Activated gamma-delta T cell treated with anti-CD3 and anti-CD28 coated beads, Interleukin-2, amount 50 U/mL, for 16 hours (primary cell): ENCODE measurements at places on chromosomes 6 and 20.
A peak's percentile ranks its signal among the peaks of the same experiment; 100 is the strongest.

- DNase-seq, result no peak
These were observed 141.6 kb upstream of the SLC24A3 start for GRCh38 chr20:19070681-19071445.

GRCh38 chr6:124029567-124029966 is 225.9 kb downstream of the NKAIN2 start:
- no peak for DNase-seq

GRCh38 chr20:49843139-49843538 is 30.5 kb downstream of the SLC9A8 start:
- DNase-seq, result no peak

DNA sequence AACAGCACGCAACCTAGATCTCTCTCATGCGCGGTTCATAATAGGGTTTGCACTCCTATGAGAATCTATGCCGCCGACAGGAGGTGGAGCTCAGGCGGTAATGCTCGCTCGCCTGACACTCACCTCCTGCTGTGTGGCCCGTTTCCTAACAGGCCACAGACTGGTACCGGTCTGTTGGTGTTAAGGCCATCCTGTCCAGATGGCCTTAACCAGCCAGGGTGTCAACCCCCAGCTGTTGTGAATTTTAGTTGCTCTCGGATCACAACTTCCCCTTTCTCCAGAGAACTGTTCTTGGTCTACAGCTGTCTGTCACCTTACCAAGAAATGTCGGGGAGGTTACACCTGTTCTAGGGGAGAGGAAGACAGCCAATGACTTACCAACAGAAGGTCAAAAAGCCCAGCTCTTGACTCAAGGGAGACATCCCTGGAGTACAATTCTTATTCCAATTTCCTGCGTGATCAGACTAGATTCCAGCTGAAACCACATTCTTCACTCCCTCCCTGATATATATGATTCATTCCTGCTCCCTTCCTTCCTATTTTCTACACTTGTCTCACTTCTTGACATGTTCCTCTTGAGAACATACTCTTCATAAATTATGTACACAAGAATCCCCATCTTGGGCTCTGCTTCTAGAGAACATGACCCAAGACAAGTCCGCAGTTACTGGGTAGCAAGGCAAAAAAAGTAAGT is 23.1 kb upstream of the DNAAF9 start:
- no peak for DNase-seq

DNA sequence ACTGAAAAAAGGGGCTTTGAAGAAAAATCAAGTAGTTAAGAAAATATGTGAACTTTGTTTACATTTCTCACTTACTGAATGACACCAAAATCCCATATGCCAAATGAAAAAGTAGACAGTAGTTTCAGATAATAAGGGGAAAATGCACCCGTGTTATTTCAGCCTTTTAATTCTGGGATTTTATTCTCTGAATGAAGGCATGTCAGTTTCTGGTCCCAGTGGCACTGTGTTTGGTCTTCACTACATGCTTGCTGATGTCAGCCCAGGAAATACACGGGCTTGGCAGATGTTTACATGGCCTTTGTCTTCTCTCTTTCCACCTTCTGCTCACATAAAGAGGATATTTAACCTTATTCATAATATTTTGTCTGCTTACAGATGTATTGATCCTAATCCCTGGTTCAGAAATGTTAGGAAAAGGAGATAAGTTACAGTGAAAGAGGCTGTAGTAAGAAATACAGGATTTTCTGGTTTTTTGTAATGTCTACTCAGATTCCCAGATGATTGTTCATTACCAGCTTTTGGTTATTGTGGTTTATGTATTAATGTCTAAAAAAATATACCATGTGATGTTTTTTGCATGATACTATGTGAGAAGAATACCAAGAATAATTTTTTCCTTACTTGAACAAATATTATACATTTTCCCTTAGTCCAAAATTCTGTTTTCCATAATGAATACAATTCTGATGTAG is 27.7 kb downstream of the DSE start:
- no peak for DNase-seq

DNA sequence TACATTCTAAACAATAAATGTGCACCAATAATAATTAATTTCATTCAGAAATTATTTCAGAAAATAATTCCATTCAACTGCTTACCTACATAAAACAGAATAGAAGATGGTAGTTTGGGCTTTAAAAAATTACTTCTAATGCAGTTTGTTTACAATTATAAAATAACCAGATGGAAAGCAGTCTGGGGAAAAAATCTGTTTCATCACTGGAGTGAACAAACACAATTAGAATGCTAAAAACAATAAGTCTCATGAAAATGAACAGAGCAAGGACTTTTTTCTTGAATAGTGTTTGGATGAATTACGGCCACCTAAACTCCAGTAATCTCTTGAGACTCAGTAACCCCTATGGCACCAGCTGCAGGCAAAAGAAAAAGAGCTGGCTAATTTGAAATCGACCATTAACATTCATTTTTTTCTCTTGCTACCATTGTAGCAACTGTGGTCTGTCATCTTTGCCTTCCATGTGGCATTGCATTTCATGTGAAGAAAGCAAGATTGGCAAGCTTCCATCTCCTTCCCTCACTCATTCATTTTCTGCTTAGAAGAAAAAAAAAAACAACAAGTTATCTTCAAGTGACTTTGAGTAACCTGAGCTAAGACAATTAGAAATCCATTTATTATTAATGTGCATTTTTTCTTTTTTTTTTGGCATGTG is 88.4 kb upstream of the CEP85L start:
- no peak for DNase-seq

DNA sequence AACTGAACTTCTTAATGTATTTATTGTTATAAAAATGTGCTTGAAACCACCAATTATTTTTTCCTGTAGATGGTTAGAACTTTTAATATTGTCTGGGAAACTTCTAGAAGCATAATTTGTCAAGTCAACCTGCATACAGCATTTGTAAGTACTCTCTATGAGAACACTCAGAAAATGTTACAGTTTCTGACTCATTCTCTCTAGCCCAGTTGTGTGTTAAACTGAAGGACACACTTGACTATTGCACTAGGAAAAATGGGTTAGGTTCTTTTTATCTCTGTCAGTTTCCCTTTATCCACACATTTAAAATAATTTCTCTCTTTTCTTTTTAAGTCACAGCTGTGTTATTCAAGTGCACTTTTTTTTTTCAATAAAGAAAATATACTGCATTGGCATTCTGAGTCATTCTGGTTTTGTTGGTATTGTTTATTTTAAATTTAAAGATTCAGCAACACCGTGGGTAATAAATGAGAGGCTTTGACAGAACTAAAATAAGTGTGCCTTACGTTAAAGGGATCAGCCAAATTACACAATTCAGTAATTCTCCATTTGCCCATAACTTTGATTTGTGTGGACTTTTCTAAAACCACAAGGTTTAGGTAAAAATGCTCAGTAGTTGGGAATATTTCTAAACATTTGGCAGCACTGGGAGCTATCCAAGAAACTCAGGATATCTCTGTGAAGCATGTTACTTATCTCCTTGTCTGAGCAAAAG is 50.7 kb downstream of the OPN5 start:
- DNase-seq, result no peak

GRCh38 chr6:45445749-45446549 is 68.2 kb upstream of the SUPT3H start:
- no peak for DNase-seq

DNA sequence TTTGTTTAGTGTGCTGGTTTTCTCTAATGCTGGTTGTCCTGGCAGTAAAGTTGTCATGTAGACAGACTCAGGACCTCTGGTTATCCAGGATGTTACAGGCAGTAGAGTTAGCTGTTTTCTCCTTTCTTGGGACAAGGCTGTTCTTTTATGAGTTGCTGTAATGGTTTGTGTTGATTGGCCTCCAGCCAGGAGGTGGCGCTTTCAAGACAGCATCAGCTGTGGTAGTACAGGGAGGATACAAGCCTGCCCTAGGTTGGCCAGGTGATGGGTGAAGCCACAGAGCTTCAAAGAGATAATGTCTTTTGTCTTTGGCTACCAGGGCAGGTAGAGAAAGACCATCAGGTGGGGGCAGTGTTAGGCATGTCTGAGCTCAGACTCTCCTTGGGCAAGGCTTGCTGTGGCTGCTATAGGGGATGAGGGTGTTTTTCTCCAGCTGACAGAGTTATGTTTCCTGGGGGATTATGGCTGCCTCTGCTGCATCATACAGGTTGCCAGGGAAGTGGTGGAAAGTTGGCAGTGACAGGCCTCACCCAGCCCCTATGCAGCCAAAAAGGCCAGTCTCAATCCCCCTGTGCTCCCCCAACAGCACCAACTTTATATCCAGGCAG is 127.2 kb upstream of the TAB2 start:
- DNase-seq, result peak; percentile 20

DNA sequence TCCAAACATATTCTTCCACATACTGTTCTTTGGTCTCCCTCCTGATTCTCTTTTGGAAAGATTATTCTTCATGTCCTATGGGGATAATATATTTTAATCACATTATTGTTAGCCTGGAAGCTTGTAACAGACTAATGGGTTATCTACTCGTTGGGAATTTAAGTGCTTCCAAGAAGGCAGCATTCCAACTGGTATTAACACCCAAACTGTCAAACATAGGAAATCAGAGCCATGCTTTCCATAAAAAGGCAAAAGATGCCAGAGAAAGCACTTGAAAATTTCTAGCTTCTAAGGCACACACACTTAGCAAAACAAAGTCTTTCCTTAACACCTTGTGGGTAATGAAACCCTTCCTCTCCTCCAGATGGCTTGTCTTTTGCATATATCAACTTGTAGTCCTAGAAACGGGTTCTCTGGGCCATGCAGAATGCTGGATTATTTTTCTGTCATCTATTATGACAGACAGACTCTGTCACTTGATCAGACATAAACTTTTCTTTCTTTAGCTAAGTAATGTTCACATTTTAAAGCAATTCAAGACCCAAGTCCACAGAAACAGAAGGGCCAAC is 41.5 kb downstream of the B4GALT5 start:
- DNase-seq, result no peak

DNA sequence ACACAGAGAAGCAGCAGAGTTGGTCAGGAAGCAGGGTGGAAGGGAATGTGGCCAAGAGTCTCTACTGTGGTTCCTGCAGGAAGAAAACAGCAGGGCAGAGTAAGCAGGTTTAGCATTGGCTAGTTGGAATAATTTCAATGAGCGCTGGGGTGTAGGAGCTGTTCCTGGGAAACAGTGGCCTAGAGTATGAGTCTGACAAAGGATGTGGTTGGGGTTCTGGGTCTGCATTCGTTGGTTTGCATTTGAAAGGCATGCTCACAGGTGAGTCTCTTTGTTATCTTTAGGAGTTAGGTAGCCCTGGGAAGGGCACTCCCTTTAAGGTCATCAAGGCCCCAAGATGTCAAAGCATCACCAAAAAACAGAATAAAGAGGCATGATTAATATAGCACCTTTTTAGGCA is 911.6 kb upstream of the SLC35B3 start:
- no peak for DNase-seq

DNA sequence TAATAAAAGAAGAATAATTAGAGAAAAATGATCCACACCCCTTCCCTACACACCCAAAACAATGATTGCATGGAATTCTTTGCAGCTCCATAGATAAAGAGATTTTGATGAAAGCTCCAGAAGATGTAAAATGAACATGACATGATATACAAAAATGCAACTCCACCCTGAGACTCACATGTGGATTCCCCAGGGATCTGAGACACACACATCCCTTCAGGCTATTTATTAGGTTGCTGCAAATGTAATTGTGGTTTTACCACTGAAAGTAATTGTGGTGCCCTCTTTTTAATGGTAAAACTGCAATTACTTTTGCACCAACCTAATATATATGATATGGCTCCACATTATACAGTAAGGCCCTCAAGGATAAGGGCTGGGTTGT is 40.4 kb upstream of the TBC1D7 start:
- no peak for DNase-seq

GRCh38 chr20:52129611-52130010 is 62.0 kb downstream of the ZFP64 start:
- no peak for DNase-seq

DNA sequence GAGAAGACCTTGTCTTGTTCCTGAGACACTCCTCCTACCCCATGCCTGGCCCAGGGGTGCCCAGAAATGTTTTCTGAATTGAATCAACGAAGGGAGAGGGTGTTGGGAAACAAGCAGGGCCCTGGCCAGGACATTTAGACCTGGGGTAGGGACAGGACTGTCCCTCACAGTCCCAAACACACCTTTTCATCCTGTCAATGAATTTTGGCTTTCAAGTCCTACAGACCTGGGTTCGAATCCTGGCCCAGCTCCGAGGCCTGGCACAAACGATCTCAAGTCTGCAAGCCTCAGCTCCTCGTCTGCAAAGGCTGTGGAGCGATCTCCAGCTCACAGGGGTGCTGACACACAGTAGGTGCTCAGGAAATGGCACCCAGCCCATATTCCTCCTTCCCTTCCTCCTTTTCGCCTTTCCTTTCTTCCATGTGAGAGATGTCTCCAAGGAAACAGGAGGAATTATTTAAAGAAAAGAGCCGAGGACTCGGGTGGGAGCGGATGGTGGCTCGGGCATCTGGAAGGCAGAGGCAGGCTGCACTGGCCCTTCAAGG is 7.3 kb upstream of the DLGAP4 start:
- no peak for DNase-seq

- DNase-seq, result no peak
These were observed 210.9 kb downstream of the TFAP2B start for GRCh38 chr6:51029561-51029960.

DNA sequence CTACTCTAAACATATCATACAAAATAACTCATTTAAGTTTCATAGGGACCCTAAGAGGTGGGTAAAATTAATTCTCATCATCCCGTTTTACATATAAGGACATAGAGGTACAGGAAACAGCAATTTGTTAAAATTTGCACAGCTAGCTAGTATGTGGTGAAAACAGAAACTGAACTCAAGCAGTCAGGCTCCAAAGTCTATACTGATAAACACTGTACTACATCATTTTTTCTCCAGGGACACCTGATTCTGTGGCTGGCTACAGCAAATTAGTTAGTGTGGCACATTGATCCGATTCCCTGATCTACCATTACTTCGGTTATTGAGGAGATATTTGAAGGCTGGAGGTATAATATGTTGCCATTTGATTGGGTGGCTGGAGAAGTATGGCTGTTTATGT is 36.2 kb upstream of the E2F3 start:
- DNase-seq, result no peak
